ENCODE measurements at places on chromosomes 2 and 18.

GRCh38 chr2:103164748-103165147, 402.9 kb downstream of the TMEM182 start:
- DNase-seq = no peak

DNA sequence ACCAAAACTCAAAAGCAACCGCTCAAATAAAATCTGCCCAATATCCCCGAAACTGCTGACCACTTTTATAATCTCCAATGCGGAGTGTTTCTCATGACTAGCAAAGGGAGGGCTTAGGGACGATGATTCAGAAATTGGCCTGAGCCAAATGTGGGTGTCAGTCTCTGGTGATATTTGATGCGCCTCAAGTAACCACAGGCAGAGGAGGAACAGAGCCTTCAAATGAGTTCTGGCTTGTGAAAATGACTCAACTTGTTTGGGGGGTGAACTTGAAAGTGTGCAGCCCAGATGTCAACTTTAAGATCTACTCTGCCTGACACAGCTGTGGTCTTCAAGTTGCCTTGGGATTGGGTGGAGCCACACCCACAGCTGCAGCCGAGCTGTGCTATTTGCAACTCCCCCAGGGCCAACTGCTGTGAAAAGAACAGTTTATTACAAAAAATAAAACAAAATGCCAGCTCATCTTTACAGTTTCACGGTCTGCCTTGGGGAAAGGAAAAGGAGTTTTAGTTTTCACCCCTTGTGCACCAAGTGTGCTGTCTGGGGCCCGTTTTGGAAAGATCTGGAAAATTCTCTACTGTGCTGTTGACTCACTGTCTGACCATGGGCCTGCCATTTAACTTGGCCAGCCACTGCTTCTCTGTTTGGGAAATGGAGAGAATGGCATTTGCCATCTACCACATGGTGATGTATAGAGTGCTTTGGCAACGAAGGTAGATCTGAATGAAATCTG, 222.1 kb downstream of the MTX2 start:
- no peak for DNase-seq

- DNase-seq = no peak
These were observed 8.9 kb downstream of the SLC4A3 start for GRCh38 chr2:219636144-219636915.

DNA sequence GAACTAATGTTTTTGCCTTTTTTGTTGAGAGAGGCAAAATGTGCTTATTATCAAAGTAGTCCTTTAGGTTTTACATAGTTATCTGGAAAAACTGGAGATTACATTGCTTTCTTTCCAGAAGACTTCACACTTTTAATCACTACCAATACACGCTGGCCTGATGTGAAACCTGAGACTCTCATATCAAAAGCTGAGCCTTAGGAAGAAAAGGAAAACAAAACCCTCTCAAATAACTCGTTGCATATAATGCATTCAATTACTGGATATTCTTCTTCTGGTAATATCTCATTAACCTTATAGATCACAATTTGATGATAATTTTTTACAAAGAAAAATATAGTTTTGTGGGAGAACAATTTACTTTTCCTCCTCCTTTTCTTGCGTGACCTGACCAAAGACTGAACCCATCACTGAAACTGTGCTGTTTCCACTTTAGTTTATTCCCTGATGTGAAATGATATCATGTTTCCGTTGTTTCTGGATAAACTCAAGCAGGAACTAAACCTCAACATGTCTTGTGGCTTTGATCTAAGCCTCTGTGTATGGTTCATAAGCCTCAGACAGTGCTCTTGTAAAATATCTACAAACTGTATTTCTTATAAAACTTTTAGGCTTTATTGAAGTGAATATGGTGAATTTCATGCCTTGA, 332.4 kb downstream of the GULP1 start:
- DNase-seq = no peak

DNA sequence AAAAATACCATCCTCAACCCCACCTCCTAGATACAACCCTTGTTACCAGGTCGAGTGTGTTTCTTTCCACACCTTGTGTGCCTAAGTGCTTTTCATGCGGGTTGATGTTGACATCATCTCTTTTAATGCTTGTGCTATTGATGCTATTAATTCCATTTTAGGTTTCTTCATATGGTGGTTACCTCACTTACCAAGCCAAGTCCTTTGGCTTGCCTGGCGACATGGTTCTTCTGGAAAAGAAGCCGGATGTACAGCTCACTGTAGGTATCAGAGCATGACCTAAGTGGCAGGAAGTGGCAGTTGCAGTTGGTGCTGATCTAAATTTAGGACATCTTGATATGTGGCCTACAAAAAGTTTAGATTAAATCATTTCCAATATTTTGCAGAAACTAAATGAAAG, 149.9 kb upstream of the TTC39C start:
- no peak for DNase-seq

DNA sequence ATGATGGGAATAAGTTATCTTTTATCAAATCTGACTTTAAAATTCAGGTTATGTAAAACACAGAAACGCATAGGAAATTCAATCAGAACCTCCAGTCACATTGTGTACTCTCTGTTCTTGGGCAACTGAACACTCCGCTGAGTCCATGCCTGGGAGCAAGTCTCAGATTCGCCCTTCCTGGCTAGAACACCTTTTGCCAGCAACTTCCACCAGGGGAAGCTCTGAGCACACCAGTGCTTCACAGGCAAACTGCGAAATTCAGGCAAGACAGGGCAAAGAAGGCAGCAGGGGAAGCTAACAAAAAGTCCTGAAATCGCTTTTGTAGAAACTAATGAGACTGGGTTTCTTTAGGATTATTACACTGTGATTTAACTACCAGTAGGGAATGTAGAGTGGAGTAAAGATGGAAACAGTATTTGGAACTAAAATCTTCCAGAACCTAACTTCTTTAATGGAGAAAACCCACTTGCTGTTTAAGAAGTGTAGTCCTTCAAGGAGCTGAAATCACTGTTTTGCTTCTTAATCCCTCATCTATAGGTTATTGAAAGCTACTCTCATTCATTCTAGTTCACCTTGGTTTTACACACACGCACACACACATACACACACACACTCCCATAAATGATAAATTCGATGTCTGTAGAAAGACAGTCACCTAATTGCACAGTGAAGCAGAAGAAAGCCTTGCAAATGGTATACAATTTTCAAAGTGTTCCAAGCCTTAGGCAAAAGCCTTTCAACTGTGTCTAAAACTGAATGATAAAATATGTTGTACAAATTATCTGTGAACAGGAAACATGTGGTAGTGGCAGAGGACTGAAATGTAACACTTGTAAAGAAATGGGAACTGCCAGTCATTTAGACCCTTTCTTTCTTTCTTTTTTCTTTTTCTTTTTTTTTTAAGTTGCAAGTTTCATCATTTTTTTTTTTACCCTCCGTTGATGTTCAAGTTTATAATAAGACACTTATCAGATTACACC, 214.5 kb downstream of the TMEM182 start:
- DNase-seq = peak; percentile 30

DNA sequence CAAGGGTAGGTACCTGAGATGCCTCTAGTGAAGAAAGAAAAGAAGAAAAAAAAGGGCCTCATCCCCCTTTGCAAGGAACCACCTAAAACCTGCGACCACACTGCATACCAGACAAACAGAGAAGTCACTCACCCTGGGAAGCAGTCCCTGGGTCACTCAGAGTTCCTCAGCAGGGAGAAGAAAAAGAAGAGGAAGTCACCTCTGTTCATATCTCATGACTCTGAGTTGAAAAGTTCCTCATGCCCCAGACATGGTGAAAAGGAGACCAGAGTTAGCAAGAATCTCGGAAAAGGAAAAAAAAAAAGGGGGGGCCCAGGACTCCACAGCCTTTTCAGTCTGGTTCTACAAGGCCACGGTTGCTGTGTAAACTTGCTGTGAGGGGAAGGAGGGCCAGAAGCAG, 478.4 kb upstream of the NRXN1 start:
- DNase-seq = peak; percentile 16

GRCh38 chr18:32507093-32507492, 36.4 kb upstream of the GAREM1 start:
- no peak for DNase-seq
